ENCODE measurements at places on chromosomes 5 and 9.

GRCh38 chr5:485946-486491 lies 38.2 kb downstream of the SLC9A3 start:
- DNase-seq = no peak

DNA sequence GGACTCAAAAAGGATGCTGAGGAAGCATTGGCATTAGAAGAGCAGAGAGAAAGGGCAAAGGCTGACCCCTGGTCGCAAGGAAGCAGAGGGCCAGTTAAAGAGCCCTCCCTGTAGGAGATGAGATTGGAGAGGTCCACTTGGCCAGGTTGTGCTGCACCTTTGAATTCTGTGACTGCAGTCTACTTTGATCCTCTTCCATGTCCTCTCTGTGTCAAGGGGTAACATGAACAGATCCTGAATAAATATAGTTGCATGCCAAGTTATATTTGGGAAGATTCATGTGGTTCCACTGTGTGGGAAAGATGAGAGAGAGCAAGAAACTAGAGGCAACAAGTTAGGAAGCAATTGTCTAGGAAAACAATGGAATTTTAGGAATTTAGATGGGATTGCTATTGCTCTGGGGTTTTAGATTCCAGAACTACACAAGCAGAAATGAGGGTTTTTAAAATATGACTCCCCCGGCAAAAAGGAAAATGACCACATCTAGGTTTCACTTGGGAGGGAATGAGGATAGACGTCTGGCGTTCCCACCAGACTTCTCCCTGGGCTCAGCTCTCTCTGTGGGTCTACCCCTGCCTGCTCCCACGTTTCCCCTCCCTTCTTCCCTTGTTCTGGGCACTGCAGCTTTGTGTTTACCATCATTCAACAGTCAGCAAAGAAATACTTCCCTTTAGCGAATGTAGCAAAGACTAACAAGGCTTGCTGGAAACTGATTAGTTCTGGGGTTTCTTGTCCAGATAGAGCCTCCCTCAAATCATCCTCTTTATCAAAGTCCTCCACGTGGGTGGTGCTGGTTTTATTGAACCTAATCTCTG lies 63.6 kb downstream of the SNX18 start:
- no peak for DNase-seq

DNA sequence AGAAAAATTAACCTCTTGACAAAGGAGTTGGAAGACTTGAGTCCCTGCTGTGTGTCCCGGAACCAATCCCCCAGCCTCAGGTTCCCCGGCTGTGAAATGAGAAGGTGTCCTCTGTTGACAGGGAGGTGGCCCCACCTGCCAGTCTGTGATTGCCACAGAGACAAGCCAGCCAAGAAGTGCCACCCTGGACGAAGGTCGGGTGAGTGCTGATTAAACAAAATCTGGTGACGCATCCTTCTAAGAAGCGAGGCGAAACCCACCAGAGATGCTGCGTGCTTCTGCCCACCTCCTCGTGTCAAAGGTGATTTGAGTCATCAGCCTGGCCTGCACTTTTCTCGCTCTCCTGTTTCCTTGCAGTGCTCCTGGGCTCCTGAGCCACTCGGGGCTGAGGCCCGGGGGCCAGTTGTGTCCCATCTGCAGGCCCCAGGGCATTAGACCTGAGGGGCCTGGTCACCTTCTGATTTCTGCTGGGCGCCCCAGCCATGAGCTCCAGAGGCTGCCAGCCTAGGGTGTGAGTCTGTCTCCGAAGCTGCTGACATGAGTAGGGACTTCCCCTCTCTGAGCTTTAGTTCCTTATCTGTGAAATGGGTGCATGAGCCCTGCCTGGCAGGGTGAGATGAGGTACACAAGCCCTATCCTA lies 28.7 kb downstream of the NEK6 start:
- no peak for DNase-seq

DNA sequence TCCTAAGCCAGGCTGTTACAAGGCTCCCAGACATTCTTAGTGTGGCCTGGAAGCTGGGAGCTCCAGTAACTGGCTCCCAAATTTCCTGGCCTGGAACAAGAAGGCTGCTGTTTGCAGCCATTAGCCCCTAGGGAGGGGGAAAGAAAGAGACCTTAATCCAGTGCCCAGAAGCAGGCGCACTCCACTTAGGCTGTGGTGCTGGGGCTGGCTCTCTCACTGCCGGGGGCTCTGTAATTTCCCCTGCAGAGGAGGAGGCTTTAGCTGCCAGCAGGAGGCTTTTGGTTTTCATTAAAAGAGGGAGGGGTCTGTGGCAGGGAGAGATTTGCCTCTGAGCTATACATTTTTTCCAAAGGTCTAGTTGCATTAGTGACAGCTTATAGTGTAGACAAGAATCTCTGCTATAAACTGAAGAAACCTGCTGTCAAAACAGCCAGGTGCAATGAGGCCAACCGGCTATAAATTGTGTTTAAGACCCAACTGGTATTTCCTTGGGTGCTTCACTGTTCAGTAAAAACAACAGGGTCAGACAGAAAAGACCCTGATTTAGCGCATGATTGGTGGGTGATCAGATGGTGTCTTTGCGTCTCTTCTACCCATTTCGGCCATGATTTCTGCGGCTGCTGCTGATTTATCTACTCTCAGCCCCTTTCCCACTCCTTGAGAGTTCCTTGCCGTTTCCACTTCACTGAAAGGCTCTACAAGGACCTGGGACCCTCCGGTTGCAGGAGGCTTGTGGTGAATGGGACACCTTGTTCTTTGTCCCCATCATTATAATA lies 254.6 kb downstream of the AOPEP start:
- no peak for DNase-seq

- DNase-seq = no peak
Measured at GRCh38 chr9:79403495-79403894, 168.3 kb upstream of the TLE4 start.

DNA sequence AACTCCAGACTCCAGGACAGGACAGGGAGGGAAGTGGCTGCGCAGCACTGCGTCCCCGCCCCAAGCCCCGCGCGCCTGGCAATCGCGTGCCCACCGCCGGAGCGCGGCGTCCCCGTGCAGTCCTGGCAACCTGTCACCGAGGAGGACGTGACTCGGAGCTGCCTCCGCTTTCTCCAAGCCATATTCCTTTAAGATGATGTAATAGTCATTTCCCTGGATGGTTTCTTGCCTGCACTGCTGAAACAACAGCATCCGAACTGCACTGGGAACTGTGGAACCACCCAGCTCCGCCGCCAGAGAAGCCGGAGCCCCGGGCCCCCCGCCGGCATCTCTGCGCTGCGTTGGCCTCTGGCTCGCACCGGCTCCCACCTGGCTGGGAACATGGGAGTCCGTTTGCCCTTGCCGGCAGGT lies 34.5 kb downstream of the KCTD16 start:
- no peak for DNase-seq

- no peak for DNase-seq
Measured at GRCh38 chr5:125536582-125536981, 790.1 kb upstream of the ZNF608 start.

GRCh38 chr9:100111235-100111634 lies 12.2 kb downstream of the INVS start:
- no peak for DNase-seq

GRCh38 chr5:65268525-65268924 lies 213.2 kb downstream of the ADAMTS6 start:
- DNase-seq = no peak
